ENCODE measurements at places on chromosomes 7 and 10.

DNA sequence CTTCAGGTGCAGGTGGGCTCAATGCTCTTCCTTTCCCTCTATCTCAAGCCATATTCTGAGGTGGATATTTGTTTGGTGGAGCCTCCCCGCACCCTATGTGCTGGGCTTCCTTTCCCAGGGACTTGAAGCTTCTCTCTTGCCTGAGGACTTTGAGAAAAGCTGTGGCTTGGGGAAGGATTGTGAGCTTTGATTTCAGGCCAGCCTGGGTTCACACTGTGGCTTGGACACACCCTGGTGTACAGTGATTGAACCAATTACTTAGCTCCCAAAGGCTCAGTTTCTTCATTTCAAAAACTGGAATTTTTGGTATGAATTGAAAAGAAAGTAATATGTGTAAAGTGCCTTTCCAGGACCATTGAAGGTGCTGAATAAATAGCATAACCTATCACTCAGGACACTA is 224.5 kb upstream of the GLI3 start:
- DNase-seq: no peak

- DNase-seq: no peak
Measured at GRCh38 chr10:124565565-124566221, 104.1 kb downstream of the LHPP start.

DNA sequence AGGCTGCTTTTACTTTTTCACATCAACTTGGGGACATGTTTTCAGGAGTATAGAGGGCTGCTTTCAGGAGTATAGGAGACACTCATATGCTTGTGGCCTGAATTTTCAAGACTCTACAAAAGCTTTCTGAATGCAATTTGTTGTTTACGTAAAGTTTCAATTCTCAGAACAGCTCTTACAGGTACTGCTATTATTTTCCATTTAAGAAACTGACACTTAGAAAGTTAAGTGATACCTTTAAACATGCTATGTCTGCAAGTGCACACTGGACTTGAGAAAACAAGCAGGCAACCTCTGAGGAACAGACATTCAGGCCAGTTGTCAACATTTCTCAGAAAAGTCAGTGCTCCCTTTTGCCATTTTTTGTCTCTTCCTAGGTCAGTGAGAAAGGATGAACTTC is 70.0 kb upstream of the PHYHIPL start:
- no peak for DNase-seq

- no peak for DNase-seq
Measured at GRCh38 chr10:122206471-122207065, 64.5 kb upstream of the BTBD16 start.

- no peak for DNase-seq
Measured at GRCh38 chr10:7288060-7288690, 122.7 kb downstream of the SFMBT2 start.

DNA sequence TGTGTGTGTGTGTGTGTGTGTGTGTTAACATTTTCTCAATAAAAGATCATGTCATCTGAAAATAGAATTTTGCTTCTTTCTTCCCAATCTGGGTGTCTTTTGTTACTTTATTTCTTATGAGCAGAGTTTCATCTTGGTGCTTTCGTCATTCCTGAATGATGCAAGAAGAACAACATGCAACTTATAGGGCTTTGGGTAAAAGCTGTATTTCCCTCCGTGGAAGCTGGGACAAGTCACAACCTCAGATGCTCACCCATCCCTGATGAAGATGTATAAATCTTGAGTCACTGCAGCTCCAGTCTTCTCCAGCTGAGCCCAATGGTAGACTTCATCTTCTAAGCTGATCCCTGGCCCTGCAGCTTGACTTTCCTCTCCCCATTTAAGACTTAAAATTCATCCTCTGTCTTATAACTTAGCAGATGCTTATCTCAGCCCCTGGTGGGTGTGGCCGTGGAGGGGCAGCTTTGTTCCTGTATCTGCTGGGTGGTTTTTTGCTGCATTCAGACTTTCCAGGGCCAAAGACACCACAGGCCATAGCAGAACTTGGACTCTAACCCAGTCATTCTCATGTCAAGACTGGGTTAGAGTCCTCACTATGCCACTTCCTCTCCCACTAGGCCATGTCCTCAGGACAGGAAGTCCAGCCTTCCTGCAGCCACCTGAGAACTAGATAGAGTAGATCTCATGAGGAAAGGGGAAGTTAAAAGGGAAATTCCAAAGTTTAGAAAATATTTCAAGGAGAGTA is 356.4 kb downstream of the TNS3 start:
- DNase-seq: no peak

GRCh38 chr10:26737730-26738129 is 40.2 kb downstream of the PDSS1 start:
- DNase-seq: no peak

GRCh38 chr10:522350-522749 is 167.1 kb downstream of the DIP2C start:
- no peak for DNase-seq

DNA sequence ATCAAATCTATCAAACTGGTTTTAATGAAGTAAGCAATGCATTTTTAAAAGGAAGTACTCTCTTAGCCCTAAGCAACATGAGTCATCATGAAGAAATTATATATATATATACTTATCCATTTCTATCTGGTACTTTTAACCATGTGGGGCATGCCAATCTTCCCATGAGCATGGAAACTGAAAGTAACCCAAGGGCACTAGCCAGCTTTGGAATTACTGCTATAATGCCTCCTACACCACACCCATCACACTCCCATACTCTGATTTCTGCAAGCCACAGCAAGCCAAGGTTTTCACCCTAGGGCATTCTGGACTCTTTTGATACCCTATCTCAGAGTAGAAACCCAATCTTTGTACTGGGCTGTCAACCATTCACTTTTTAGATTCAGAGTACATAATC is 204.6 kb downstream of the IMMP2L start:
- DNase-seq: no peak

- no peak for DNase-seq
Measured at GRCh38 chr10:28120043-28120749, 121.3 kb upstream of the ODAD2 start.

GRCh38 chr10:122446668-122447423 is 7.6 kb upstream of the ARMS2 start:
- no peak for DNase-seq

DNA sequence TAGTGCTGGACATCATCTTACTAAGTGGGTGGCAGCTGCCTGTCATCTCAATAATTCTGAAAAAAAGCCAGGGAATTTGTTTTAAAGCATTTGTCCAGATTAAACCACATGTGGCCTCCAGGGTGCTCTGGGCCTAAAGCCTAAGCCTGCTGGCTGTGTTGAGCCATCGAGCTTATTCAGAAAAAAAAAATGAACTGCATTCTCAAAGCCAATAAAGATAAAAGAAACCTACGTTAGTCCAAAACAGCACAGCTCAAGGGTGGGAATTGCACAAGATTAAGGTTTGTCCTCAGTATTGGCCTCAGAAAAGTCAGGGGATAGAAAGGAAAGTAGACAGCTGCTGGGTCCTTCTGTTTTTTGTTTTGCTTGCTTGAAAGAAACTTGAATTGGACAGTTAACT is 22.6 kb upstream of the PRTFDC1 start:
- DNase-seq: no peak

GRCh38 chr7:55477781-55478374 is 94.4 kb downstream of the VOPP1 start:
- no peak for DNase-seq

DNA sequence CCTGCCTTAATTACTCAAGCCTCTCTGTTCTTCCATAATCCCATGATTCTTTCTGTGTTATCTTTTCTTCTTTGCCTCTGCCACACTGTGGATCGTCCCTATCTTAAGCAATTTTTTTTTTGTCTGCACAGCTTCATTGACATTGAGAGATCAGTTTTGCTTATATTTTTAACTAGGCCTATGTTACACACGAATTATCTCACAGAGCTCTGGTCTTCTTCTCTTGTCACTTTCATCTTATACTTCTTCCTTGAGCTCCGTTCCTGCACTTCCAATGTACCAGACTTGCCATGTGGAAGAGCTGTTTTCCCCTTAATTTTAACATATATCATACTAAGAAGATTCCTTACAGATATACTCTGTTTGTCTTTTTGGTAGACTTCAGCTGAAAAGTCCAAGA is 106.1 kb downstream of the MAGI2 start:
- no peak for DNase-seq

DNA sequence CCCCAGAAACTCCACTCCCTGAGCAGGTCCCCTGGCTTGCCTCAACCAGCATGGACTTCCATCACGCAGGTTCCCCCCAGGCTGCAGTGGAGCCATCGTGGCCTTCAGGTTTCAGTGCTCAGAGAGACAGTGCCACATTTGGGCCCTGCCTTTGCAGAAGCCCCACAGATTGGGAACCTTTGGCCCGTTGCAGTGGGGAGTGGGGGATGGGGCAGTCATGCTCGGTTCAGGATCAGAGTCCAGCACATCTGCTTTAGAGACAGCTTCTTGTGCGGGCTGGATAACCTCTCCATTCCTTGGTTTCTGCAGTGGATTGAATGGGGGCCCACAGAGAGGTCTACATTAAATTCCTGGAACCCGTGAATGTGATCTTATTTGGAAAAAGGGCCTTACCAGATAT is 183.9 kb downstream of the EBF3 start:
- no peak for DNase-seq

GRCh38 chr7:97971120-97971989 is 18.6 kb downstream of the OCM2 start:
- DNase-seq: no peak

GRCh38 chr7:148464947-148465346 is 125.6 kb upstream of the C7orf33 start:
- no peak for DNase-seq

DNA sequence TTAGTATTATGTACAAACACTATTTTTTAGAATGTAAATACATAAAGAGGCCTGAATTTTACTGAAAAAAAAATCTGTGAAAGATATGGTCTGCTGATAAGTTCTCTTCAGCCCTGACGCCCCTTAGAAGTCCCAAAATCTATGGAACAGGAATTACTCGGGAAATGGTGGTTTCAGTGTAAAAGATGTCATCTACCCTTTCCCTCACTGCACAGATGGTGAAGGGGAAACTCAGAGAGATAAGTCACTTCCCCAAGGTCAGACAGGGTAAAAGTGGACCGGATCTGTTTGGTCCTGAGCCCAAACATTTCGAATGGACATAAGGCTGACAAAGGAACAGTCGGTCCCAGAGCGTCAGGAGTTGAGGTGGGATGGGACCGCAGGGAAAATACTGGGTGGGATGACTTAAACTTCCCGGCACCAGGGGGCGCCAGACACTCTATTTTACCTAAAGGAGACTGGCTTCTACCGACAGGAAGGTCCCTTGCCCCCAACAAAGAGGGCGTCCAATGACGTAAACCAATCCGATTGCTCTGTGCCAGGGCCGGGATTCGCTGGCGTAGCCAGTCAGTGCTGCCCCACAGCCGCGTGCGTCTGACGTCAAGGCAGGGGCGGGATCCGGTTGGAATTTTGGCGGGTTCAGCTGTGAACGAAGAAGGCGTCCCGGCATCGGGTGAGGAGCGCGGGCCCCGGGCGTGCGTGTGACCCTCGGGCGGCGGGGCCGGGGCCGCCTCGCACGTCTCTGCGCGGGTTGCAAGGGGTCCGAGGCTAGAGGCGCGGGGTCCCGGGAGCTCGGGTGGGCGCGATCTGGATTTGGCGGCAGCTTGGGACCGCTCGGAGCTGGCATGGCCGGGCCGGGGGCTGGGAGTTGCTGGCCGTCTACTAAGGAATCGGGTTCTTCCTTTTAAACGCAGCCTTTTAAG is at the start of gene MCM10:
MCM10 (plus strand) TSS at position 625 of the 923 bp plus-strand sequence. CDS start 2,645 bp downstream, outside the sequence.
- peak; percentile 89 for DNase-seq

DNA sequence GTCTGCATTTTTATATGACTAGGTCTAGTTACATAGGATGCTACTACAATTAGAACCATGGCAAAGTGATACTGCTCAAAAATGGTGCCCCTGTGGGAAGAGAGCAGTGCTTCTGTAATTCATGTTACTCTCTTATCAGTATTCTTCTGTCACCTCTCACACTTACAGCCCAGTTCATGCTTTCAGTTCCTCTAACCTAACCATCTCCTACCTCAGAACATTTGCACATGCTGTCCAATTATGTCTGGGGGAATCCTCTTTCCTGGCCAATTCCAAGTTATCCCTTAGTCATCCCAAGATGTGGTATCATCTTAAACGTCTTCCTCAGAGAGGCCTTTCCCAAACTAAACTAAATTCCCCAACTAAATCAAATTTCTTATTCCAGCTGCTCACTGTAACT is 190.2 kb downstream of the RELN start:
- no peak for DNase-seq

GRCh38 chr7:129351320-129351719 is 82.9 kb upstream of the STRIP2 start:
- no peak for DNase-seq

DNA sequence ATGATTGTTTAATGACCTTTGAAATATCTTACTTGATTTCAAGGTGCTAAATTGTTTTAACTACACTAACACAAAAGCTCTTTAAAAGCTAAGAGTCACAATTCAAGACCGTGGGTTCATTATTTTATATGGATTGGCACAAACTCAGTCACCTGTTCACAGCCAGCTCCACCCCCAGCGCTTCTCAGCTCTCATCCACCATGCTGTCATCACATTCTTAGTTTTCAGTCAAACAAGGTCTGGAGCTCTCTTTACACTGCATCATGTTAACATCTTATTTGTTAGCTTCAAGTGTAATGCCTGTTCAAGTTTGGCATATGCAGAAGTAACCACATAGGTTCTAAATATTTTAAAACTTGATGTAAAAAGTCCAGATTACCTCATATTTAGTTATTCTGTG is 180.9 kb upstream of the LRRTM3 start:
- no peak for DNase-seq

DNA sequence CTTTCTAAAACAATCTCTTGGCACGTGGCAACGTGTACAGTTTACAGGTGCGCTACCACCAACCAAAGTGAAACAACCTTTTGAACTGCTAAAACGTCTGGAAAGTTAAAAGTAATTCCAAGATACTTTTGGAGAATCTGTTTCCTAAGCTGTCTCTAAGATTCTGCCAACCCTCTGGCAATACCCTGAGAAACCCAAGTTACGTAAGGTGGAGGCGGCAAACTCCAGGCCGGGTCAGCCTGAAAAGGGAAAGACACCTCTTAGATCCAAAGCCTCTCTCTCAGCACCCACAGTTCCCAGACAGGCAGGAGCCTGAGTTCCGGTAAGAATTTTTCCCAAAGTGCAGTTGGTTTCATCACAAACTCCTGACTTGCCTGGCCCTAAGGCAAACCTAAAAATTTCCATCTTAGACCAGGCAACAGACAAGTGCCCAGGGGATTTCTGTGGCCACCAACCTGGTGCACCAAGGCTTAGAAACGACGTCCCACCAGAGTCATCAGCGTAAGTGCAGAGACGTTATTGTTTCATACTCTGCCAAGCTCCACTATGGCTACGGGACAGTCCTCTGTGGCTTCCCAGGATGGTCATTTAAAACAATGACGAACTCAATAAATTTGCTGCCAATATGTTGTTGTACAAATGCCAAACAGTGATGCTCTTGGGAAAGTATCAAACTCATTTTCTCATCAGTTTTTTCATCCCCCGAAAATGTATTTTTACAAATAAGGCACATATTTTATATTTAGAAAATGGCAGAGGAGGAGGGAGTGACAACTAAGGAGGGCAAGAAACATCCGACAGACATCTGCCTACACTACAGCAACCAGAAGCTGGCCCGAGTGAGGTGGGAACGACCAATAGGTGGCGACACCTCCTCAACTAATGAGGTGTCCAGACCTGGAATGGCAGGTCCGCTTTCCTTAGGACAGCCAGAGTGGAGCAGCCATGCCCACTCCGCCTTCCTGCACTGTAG is 205.8 kb upstream of the FRMD4A start:
- no peak for DNase-seq

Measured in stimulated activated CD8-positive, alpha-beta memory T cell treated with anti-CD3 and anti-CD28 coated beads, Interleukin-4, amount 100 ng/mL, for 1 hour (primary cell).